ENCODE measurements at places on chromosomes 1 and 21.
A peak's percentile ranks its signal among the peaks of the same experiment; 100 is the strongest.

DNA sequence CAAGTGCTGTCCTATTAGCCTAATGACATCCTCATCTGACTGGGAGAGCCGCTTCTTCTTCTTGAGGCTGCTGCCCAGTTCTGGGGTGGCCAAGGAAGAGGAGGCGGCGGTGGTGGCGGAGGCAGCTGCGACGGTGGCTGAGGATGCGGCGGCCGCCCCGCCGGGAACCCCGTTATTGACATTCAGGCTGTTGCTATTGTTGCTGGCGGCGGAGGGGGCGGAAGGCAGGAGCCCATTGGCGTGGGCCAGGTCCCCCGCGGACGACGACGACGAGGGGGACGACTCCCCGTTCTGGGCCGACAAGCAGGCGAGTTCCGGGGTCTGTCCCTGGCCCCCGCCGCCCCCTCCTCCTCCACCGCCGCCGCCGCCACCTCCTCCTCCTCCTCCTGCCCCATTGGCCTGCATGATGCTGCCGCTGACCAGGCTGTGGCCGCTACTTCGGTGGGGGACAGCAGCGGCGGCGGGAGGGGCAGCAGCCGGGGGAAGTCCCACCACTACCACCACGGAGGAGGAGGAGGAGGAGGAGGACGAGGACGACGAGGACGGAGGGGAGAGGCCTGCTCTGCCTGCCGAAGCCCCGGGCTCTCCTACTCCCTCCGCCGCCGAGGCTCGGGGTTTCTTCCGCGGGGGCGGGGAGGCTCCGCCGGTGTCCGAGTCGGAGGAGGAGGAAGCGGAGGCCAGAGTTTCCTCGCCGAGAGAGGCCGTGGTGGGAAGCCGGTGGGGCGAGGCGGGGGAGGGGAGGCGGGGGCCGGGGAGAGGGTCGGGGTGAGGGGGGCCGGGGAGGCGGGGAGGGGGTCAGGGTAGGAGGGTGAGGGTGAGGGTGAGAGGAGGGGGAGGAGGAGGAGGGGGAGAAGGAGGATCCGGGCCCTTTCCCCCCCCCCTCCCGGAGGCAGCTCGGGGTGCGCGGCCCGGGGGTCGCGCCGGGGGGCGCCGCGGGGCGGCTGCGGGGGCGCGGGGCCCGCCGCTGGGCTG, 610 bp downstream of the WDR26 start:
- peak; percentile 22 for DNase-seq

DNA sequence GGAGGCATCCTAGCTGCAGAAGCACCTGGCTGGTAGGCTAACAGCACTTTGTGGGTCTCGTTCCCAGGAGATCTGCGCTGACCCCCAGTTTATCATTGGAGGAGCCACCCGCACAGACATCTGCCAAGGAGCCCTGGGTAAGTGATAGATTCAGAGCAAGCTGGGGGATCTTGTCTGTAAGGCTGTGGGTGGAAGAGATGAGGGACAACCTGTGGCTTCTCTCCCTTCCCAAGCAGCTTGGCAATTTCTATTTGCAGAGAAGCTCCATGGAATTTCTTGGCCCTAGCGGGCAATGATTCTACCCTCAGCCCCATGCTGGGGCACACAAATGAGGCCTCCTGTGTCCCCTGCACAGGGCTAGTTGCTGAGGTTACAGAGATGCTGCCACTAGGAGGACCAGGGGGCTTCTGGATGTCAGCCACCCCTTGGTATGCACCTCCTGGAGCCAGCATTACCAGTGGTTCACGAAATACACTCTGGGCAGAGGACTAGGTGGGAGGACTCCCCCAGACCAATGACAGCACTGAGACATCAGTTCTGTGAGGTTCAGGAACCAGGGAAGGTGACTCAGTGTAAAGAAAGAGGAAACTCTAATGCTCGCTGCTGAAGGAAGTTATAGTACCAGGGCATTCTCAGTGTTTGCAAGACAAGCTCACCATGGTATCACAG, 5.5 kb downstream of the CAPN2 start:
- no peak for DNase-seq

DNA sequence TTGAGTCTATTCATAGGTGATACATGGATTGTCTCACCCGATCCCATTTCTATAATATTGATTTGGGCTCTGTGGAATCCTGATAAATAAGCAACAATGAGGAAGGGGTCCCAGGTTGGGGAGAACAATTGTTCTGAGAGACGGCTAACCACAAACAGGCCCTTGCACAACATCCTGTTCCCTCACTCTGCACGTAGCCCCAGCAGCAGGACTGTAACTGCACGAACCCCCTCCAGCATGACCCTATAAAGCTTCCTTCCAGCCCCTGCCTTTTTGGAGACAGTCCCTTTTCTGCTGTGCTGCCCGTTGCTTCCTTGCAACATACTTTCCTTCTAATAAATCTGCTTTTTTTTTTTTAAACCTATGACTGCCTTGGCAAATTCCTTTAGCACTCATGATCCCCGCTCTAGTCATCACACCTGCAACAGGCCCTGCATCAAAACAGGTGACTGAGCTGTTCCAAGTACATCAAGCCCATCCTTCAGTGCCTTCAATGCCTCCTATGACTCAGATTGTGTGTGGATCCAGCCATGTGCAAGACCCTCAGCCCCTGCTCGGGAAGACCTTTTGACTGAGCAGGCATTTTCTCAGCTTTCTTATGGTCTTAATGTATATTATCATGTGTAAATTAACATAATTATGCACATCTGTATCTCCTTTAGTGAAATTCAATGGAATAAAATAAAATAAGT, 63.7 kb upstream of the B3GALNT2 start:
- DNase-seq, result no peak

- DNase-seq, result no peak
These were observed 81.2 kb upstream of the TMPRSS2 start for GRCh38 chr21:41589131-41589530.

GRCh38 chr1:17045634-17046333, 8.0 kb downstream of the SDHB start:
- no peak for DNase-seq

DNA sequence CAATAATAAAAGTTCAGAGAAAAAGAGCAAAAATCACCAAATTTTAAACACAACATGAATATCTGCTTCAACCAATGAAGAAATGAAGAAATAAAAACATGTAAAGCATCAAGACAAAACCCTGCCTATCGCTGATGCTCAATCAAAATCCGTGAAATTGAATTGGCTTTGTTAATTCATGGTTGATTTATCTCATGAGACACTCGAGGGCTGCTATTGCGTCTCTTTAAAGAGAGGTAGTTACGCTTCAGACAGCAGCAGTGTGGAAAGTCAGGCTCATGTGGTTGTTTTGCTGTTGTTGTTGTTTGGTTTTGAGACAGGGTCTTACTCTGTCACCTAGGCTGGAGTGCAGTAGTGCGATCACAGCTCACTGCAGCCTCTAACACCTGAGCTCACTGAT, 65.5 kb upstream of the RGS7 start:
- no peak for DNase-seq

DNA sequence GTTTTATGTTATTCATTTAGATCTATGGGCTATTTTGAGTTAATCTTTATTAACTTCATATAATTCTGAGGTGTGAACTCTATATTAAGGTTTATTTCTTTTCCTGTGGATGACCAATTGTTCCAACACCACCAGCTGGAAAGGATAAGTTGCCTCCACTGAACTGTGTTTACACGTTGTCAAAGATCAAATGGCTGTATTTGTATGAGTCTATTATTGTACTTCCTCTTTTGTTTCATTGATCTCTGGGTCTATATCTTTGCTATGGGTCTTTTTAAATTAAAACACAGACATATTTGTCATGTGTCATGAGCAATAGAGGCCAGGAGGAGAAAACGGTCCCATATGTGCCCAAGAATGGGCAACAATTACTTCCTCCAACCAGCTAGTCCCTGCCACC, 5.2 kb upstream of the MAB21L3 start:
- no peak for DNase-seq

- DNase-seq, result no peak
These were observed 217.2 kb downstream of the CHRM3 start for GRCh38 chr1:239603530-239603929.

- no peak for DNase-seq
These were observed 79.2 kb downstream of the RNF220 start for GRCh38 chr1:44484155-44484688.

GRCh38 chr1:53524428-53525375, 65.5 kb downstream of the DMRTB1 start:
- no peak for DNase-seq

GRCh38 chr1:205583461-205584130, 48.2 kb downstream of the ELK4 start:
- no peak for DNase-seq

GRCh38 chr1:92299477-92300150, 755 bp downstream of the RPAP2 start:
- no peak for DNase-seq

GRCh38 chr21:19785941-19786340, 1212.3 kb upstream of the NCAM2 start:
- DNase-seq, result no peak

- no peak for DNase-seq
These were observed 807.1 kb upstream of the PRMT6 start for GRCh38 chr1:106249365-106249764.
